ENCODE measurements at places on chromosomes 3 and 15.
A peak's percentile ranks its signal among the peaks of the same experiment; 100 is the strongest.

- no peak for DNase-seq
These were observed 4.3 kb downstream of the ZNF592 start for GRCh38 chr15:84752700-84753099.

DNA sequence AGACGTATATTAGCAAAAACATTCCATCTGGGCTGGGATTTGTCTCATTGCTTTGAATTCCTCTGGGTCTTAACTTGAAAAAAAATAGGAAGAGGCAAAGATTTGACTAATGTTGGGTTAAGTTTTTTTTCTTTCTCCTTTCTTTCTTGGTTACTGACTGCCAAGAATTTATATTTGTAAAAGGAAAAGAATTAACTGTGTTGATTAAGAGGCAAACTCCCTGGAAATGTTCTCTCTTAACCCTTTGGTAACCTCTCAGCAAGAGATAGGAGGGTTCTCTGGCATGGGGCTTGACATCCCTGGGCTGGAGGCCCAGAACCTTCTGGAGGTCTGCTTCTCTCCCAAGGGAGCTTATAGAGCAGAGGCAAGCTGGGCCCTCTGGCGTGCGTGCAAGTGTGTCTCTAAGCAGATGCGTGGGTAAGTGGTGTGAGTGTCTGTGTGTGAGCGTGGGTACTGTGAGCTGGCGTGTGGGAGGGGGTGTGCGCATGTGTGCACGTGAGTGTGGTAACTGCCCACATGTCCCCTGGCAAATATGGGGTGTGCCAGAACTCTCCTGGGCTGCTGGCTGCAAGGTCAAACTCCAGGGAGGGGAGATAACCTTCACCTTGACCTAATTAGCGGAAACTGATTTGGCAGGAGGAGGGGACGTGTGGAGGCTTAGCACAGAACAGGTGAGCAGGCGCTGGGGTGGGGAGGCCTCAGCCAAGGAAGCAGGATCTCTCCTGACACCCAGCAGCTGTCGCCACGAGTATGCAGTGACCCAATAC lies 49.4 kb upstream of the MAGEF1 start:
- no peak for DNase-seq

- no peak for DNase-seq
These were observed 77.3 kb downstream of the CPNE4 start for GRCh38 chr3:131957511-131957910.

- peak; percentile 83 for DNase-seq
These were observed 864.9 kb downstream of the FHIT start for GRCh38 chr3:60386306-60386705.

DNA sequence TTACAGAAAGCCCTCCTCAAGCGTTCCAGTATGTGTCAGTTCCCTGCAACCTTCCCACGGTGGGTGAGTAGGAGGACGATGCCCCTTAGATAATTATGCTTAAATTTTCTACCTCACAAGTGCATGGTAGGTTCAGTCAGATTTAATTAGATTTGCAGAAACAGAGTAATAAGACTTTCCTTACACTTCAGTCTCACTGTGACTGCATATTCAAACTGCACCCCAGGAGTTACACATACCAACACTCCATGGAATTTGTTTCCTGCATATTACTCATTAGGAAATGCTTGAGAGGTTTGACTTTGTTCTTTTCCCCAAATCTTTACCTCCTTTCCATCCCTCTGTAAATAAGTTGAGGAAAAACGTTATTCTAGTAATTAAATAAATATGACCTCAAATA lies 108.8 kb downstream of the ARRDC4 start:
- DNase-seq, result no peak

DNA sequence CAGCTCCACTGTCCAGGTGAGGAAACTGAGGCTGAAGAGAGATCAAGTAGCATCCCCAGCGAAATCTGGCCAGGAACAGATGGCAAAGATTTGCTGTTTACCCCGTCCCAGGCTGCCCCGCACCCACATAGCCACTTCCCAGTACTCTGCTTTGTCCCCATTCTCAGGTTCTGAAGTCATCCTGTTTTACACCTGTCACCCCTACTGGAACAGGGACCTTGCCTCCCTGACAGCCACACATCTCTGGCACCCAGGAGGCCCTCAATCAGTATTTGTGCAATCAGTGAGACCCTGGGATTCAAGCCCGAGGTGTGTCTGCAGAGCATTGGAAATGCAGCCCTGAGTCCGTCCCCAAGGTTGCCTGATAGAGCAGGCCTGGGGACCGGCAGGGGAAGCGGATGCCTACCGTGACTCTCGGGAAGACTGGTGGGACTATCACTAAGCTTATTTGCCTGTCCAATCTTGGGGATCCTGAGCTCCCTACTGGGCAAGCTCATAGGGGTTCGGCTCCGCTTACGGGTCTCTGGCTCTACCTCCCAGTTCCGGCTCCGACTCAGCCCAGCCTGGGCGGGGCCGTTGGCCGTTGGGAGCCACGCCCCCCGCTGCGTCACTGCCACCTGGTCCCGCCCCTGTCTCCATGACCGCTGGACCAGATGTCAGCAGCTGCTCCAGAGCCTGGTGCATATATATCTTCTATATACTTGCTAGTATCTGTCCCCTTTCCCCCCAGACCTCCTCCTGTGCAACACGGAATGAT lies 17.5 kb upstream of the FANCD2 start:
- DNase-seq, result no peak

- peak; percentile 25 for DNase-seq
These were observed 2.5 kb downstream of the CFAP92 start for GRCh38 chr3:128991355-128991895.

DNA sequence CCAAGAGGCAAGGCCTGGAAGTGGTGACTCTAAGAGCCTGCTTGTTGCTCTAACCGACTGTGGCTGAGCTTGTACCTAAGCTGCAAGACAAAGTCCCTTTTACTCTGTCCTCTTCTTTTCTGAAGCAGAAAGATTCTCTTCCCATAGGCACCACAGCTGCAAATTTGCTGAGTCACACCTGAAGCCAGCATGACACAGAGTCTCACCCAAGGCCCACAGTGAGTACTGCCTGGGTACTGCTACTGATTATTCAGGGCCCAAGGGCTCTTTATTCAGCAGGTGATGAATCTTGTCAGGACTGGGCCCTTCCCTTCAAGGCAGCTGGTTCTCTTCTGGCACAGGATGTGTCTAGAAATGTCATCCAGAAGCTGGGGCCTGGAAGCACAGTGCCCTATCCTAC lies 18.9 kb upstream of the TIGIT start:
- no peak for DNase-seq

DNA sequence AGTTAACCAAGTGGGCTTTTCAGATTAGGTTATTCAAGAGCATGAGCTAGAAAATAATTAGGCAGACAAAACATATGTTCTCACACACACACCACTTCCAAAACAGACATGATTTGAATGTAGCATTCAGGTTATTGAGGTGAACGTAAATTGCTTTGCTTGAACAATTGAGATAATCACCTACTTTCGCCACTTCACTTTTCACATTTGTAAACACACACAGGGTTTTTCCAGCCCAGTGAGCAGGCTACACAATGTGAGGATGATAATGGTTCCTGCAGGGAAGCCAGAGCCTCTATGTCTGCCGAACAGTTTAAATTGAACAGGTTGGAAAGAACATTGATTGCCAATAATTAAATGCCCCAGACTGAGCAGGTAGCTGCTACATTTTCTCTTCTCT lies 560.8 kb downstream of the OCA2 start:
- DNase-seq, result no peak

GRCh38 chr3:103319912-103320311 lies 885.1 kb downstream of the ZPLD1 start:
- DNase-seq, result no peak

- no peak for DNase-seq
These were observed 114.1 kb upstream of the PPP2R3A start for GRCh38 chr3:135851201-135852081.

GRCh38 chr3:52195823-52196331 lies 2.1 kb upstream of the ALAS1 start:
- peak; percentile 74 for DNase-seq

GRCh38 chr3:114800272-114801031 lies 346.6 kb downstream of the ZBTB20 start:
- DNase-seq, result no peak

DNA sequence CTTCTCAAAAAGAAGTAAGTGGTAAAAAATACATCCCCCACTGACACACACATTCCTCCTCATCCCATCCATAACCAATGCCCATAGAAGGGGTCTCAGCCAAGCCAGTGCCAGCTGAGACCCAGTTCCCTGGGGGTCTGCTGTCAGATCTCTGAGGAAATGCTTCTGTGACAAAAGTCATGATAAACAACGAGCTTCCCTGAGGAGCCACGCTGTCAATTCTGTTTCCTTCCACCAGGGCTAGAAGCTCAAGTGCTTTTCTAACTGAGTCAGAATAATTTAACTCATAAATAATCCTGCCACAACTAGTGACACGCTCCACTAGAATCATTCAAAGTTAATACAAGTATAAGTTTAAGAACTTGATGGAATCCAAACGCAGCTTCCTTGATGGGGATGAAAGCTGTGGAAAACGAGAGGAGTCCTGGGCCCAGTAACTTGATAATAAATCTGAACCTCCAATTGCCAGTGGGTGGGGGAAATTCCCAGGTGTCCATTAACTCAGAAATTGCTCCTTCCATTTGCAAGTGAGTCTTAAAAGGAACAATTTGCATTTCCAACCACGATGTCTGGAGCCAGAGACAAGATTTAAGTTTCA lies 348.7 kb upstream of the LMCD1 start:
- DNase-seq, result no peak

DNA sequence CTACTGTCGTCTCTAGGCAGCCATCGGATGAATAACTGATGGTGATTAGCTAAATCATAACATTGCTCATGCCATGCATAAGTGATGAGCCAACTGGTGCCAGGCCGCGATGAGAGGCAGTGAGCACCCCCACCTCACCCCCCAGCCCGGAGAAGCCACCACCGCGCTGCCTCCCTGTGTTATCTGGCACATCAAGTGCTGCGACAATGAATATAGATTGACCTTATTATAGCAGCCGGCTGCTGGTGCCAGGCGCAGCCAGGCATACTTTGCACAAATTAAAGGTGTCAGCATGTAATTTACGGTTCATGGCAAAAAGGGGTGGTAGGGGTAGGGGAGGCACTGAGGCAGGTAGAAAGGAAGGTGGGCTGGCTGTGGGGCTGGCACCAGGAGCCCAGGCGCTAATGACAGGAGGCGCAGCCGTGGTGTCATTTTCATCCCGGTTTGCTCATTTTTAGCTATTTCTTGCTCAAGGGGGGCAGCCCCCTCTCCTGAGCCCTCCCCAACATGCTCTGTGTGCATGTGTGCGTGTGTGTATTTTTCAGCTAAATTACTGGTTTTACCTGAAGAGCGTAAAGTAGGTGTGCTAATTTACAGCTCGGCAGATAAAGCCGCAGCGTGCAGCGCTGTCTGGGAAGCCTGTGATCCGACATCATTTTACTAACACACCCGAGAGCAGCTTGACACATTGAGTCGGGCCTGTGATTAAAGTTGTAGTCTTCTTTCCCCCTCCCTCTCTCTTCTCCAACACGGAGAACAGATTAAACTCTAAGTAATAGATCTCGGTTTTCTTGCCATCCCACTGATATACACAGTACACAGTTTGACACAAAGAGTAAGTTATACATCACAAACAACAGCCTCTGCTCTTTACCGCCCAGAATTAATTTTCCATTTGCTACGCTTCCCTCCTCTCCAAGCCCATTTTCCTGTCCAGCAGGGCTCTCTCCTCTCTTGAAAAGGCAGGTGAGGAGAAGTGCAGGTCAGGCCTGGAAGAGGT lies 212.3 kb downstream of the RPLP1 start:
- no peak for DNase-seq

DNA sequence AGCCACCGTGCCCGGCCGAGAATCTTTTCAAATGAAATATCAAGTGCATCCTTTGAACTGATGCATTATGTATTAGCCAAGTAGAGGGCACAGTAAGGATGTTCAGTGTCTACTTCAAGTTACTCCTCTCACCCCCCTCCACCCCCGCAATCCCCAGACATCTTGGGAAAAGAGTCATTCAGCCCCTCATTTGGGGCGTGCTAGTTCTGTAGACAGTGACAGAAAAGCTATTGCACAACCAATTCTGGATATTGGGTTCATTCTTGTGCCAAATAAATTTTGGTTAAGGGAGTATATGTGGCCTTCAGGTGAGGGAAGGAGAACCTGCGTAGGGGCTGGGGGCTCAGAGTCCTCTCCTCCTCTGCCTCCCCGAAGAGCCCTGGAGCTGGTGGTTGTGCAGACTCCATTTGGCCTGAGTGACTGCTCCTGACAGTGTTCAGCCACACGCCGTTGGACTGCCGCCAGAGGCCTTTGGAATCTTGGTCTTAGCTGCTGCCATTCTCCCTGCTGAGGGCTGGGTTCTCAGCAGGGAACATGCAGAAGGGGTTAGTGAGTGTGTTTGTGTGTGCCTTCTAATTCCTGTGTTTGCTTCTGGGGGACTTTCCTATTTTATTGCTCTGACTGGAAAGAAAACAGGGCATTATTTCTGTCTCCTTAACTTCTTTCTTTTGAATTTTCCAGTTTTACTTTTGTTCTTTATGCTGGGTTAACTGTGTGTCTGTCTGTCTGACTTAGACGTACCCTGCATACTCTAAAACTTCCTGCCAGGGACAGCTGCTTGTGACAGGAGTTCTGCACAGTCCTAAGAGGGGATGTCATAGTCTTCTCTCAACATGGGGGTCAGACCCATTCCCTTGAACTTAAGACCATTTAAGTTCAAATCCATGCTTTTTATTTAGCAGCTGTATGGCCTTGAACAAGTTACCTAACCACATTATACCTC lies 21.0 kb downstream of the RARB start:
- DNase-seq, result no peak
